ENCODE measurements at places on chromosomes 16 and 17.

- no peak for DNase-seq
Measured at GRCh38 chr16:68802190-68802589, 41.1 kb upstream of the TANGO6 start.

GRCh38 chr17:38885728-38886642 lies 16.1 kb downstream of the LASP1 start:
- no peak for DNase-seq

DNA sequence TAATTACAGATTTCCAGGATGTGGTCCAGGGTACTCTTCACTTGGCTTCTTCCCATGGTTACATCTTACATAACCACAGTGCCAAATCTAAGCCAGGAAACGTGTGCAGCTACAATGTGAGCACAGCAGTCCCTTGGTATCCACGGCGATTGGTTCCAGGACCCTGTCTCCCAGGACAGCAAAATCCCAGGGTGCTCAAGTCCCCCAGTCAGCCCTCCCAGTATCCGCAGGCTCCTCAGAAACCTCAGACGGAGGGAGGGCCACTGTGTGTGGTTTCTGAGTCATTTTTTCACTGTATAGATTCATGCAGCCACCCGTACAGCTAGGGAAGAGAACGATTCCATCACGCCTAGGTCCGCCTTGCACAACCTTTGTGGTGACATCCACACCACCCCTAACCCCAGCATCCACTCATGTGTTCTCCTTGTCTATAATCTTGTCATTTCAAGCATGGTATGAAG lies 11.1 kb upstream of the ATP2C2 start:
- DNase-seq = no peak

DNA sequence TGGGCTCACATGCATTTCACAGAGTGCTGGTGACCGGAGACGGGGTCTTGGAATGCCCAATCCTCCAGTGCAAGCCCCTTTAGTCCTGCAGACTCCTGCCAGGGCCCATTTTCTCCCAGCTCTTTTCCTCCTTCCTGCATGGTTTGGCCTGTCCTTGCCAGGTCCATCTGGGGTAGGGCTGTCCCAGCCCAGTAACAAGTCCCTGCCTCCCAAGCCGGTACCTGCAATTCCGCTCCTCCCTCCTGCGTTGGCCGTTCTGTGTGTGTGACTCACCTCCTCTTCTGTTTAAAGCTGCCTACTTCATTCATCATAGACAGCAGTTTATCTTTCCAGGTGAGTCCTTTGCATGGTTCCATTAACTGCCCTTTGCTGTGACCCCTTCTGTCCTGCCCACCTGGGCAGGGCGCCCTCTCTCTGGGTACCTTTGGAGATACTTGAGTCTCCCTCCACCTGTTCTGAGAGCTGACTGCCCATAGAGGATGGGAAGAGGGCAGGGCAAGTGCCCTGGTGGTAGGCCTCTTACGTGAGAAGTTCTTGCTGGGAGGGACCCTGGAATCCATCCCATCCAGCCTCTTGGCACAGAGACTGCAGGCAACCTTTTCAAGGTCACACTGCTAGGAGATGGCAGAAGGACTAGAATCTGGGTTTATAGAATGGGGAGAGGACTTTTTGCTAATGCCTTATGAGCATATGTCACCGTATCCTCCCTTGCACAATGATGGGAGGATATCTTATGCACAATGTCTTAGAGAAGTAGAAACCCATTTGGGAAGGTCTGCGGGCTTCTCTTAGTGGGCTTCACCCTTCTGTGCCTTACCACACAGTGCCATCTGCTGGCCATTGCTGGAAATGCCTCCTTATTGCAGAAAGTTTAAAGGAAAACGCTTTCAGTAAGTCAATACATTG lies 29.7 kb upstream of the LGALS9 start:
- peak; percentile 73 for DNase-seq

DNA sequence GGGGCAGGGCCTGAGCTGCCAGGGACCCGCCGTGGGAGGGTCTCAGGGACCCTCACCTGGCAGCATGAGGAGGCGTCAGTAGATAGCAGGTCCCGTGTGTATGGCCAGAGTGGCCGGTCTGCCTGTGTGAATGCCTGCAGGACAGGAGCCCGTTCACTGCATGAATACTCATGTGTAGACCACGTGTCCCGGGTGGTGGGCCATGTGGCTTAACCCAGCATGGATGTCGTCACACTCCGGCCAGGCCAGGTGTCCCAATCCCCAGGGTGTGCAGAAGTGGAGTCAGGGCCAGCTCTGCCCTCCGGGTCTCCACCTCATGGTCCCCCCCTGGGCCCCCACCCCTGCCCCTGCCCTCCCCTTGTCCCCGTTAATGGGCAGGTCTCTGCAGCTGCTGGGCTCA lies 53.7 kb downstream of the BAHCC1 start:
- DNase-seq = no peak

- DNase-seq = no peak
Measured at GRCh38 chr17:78676412-78677302, 99.5 kb upstream of the DNAH17 start.

GRCh38 chr17:59093145-59093701 lies 13.5 kb downstream of the TRIM37 start:
- DNase-seq = no peak

DNA sequence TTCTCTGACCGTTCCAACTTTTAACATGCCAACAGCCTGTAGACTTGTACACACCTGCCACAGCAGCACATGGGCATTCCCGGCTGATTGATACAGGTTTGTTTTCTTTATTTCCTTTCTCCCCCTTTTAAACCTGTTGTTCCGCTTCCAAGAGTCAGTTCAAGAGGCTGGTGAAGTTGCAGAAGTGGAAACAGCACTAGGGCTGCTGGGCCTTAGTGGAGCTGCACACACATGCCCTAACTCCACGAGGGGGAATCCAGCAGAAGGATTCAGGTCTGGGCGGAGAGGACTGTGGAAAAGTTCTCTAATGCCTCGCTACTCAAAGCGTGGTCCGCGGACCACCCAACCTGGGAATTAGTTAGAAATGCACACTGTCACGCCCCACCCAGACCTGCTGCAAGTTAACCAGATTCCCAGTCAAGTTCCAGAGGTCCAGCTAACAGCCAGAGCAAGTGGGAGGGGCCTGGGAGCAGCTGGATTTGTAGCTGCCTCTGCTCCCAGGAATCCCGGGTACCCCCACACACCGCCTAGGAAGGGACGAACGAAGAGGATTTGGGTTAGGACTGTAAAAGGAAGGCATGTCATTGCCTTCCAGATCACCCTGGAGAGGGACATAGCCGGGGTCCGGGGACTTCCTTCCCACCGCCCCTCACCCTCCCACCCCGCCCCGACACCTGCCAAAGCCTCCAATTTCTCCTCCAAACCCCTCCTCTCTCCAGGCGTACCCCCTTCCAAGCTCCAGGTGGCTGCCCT lies 542 bp downstream of the SLC39A11 start:
- no peak for DNase-seq

- DNase-seq = no peak
Measured at GRCh38 chr17:50314456-50315011, 31.4 kb upstream of the XYLT2 start.

- DNase-seq = no peak
Measured at GRCh38 chr16:86080131-86080875, 181.3 kb downstream of the IRF8 start.
